EL (cell line): ENCODE measurements at places on chromosomes 11 and 22.

- DNase-seq, result no peak
These were observed 39.9 kb downstream of the MYEOV start for GRCh38 chr11:69333879-69334278.

GRCh38 chr11:89381094-89381493 lies 110.1 kb downstream of the NOX4 start:
- DNase-seq, result peak; percentile 92

DNA sequence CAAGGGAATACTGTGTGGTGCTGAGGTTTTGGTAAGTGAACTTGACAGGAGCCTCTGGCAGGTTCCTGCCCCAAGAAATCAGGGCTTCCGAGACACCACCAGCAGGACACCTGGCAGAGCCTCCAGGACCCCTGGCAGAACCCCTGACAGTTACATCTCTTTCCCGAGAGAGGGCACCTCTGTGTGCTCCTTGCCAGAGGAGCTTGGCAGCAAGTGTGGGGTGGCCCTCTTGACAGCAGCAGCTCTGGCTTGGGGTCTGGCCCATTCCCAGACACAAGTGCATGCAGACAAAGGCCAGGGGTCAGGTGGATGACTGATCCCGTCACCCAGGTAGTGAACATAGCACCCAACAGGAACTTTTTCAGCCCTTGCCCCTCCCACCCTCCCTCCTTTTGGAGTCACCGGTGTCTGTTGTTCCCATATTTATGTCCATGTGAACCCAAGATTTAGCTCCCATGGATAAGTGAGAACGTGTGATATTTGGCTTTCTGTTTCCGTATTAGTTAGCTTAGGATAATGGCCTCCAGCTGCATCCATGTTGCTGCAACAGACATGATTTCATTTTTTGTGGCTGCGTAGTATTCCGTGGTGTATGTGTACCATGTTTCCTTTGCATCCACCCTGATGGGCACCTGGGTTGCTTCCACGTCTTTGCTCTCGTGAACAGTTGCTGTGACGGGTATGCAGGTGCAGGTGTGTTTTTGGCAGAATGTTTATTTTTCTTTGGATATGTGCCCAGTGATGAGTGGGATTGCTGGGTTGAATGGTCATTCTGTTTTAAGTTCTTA lies 21.2 kb upstream of the OSBPL5 start:
- no peak for DNase-seq

DNA sequence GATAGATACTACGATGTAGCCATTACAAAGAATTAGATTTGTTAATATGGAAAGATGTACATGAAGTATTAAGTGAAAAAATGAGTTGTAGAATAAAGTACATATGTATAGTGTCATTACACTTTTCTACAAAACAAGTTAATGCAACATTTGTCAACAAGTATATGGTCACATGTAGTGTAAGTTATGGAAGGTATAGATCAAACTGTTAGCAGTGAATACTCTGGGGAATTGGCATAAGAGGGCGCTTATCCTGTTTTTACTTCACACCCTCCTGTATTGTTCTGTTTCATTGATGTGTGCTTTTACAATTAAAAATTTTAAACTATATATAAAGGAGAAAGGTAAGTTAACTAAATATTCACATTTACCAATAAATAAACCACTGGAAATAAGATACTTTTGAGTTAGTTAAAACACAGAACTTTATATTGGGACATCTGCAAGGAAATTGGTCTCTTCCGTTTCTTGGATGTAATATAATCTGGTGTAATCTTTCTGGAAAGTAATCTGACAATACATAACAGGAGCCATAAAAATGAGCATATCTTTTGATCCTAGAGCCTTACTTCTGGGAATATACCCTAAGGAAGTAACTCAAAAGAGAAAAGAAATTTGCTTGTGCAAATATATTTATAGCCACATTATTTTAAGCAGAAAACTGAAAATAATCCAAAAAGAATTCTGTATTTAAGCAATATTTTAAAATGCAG lies 34.5 kb downstream of the CSTPP1 start:
- no peak for DNase-seq

DNA sequence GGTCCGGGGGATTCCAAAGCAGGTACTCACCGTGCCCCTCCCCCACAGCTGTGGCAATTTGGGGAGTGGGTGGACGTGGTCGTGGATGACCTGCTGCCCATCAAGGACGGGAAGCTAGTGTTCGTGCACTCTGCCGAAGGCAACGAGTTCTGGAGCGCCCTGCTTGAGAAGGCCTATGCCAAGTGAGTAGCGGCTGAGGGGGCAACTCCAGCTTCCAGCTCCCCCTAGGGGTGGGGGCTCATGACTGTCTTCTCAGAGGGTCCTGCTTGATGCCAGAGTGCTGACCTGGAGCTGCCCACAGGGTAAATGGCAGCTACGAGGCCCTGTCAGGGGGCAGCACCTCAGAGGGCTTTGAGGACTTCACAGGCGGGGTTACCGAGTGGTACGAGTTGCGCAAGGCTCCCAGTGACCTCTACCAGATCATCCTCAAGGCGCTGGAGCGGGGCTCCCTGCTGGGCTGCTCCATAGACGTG lies 4.2 kb downstream of the CAPN1 start:
- DNase-seq, result no peak

- no peak for DNase-seq
These were observed 20.8 kb upstream of the TCF20 start for GRCh38 chr22:42291287-42291686.

GRCh38 chr11:116276051-116277044 lies 496.4 kb downstream of the BUD13 start:
- DNase-seq, result peak; percentile 5

DNA sequence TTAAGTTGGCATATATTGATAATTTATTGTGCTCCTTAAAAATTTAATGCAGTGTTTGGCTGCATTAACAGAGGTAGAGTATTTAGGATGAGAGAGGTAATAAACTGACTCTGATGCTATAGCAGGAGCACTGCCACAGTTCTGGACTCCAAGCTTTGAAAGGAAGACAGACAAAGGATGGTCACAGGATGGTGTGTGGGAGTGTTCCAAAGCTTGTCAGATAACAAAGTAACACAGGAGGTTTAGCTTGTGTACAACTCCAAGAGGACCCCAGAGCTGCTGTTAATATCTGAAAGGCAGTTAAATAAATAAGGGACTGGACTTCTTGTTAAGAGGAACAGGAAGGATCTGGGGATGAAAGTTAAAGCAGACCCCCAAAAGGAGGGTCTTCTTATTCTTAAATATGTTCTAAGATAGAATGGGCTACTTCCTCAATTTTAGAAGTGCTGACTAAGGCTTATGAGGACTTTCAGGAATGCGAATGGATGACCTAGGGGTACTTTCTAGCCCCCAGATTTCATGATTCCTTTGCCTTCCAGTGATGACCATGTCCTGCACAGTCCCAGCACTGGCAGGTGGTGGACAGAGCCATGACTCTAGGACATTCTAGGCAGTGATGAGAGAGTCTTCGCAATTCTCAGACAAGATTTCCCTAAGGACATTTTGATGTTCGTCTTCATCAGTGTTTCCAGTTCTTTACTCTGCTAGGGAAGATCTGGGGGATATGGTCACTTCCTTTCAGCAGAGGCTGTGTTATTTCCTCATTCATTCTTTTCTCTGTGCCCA lies 149.1 kb upstream of the RASSF10 start:
- DNase-seq, result no peak

GRCh38 chr22:50585781-50586180 lies 3.1 kb upstream of the CHKB start:
- DNase-seq, result no peak

DNA sequence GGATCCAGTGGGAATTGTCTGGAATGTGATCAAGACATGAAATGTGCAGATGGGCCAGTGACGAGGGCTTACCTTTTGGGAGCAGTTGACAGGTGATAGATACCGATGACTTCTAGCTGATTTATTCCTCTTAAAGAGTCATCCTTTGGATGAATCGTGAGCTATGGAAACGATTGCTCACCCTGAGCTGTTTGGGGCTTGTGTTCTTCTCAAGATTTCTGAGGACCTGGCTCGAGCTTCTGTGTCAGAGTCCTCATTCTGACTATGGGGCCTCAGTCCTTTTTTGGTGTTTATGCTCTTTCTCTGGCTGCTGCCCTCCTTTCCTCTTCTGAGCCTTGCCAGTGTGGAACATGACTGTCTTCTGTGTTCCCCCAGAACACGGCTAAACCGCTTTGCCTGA lies 11.9 kb upstream of the AMPD3 start:
- no peak for DNase-seq

- no peak for DNase-seq
These were observed 274.0 kb downstream of the BRD1 start for GRCh38 chr22:49553518-49554295.

GRCh38 chr22:24198682-24199052 lies 17.4 kb downstream of the SUSD2 start:
- no peak for DNase-seq

DNA sequence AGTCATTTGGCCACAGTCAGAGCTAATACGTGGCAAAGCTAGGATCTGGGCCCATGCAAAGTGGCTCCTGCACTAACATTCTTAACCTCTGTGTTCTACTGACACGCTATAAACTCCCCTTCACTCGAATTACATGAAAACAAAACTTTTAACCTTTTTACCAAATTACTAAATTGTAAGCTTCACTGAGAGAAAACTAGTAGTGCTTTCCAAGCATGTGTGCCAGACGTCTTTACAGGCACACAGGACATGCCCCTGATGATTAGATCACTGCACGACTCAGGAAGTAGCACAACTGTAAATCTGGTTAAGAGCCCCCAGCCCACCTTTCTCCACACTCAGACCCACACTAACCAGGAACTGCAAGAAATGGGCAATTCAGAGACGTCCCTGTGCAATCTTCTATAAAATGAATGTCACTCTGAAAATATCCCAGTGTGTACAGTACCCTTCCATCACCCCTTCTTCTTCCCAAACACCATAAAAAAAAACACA lies 16.1 kb downstream of the PHF21A start:
- no peak for DNase-seq

- no peak for DNase-seq
These were observed 244.0 kb upstream of the ANO5 start for GRCh38 chr11:21948876-21949275.

- peak; percentile 43 for DNase-seq
These were observed 10.9 kb downstream of the RELA start for GRCh38 chr11:65651589-65652510.

DNA sequence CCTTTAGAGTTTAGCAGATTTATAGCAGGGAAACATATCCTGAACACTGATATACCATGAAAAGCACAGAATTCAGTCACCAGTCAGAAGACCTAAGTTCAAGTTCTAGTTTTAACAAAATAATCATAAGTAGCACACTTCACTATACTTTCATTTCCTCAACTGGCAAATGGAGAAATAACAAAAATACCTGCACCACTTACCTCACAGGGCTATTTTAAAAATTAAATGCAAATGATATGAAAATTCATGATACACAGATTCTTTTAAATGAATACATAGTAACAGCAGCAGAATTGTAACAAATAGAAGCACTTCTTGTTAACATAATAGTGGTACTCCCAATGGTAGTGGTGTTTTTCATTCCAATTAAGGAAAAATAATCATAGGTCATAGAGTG lies 139.0 kb downstream of the FCHSD2 start:
- DNase-seq, result no peak

DNA sequence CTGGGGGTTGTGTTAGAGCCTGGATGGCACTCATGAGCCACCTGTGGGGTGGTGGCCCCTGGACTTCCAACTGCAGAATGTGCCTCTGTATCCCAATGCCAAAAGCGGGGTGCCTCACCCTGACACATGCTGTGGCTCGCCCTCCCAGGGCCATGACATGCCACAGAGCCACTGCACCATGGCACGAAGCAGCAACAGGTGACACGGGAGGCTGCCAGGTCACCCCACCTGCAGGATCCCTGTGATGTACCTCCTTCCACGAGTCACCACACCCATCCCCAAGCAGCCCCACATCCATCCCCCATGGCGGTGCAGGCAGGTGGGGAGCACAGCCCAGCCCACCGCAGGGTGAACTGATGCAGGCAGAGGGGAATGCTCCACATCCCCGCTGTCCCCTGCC lies 14.8 kb downstream of the NECTIN1 start:
- DNase-seq, result no peak

GRCh38 chr11:47514825-47515647 lies 37.9 kb downstream of the CELF1 start:
- peak; percentile 88 for DNase-seq

GRCh38 chr11:73201888-73202780 lies 15.9 kb upstream of the P2RY2 start:
- DNase-seq, result no peak

DNA sequence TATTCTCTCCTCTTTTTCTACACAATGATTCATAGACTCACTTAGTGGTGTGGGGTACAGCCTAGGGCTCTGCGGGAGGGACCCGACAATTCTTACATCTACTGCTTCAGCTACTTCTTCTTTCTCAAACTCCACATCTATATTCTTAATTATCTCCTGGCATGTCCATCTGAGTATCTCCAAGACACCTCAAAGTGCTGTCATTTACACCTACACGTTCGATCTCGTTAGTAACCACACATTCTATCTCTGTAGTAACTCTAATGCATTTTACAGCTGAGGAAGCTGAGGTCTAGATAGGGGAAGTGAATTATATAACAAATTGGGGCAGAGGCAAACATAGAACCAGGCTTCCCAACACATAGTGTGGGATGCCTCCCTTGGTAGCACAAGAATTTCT lies 27.7 kb upstream of the RRM1 start:
- no peak for DNase-seq

DNA sequence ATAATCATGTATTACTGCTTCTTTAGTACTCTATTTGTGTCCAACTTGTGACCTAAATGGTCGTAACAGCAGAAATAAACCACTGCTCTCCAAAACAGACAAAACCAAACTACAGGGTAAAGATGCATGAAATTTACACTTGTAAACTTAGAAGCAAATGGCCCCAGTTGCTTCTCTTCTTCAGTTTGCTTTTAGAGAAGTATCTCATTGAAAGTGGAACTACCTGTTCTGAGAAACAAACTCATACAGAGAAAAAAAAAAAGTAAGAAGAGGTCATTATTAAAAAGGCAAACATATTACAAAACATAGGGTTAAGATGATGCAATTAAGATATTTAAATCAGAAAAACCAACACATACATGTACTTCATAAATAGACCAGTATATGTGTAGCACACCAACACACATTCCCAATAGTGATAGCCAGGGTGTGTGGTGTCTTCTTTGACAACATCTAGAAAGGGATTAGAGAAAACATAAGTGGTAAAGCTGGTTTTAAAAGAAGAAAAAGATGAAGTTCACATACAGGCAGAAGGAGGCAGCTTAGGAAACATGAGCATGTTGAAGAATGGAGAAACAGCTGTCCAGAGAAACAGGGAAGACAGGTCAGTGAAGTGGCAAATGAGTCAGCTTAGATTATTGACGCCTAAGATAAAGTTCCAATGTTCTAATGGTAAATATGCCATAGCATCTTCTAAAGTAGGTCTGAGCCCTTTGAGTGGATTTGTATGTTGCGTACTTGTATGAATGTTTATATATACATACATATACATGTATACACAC lies 844.7 kb upstream of the CCDC90B start:
- no peak for DNase-seq
